ENCODE measurements at places on chromosomes 16 and 17.

DNA sequence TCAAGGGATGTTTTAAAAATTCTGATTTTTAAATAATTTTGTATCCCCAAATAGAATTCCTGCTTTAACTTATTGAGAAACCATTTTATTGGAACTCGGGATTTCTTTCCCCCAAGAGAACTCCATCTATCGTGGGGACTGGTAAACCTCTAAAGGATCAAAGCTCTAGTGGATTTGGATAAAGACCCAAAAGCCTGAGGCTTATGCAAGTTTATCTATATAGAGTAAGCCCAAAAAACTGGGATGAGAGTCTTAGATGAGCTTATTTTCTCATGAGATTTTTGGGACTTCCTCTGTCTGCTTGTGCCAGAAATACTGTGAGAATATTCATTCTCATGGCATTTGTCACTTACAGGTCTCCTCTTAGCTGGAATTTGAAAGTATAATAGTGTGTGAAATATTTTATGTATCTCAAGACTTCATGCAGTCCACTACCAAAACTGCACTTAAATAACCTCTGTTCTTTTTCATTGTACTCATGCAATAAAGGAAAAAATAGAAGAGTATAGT is 333.1 kb downstream of the BCAS3 start:
- DNase-seq = no peak

- peak; percentile 21 for DNase-seq
These were observed 31.4 kb upstream of the PMFBP1 start for GRCh38 chr16:72203401-72203800.

GRCh38 chr17:81911277-81911961 is at the start of gene PCYT2:
Gene PCYT2, minus strand, starts transcription at chr17:81911399. Its CDS starts 44 bp downstream, at chr17:81911355.
- peak; percentile 98 for DNase-seq

DNA sequence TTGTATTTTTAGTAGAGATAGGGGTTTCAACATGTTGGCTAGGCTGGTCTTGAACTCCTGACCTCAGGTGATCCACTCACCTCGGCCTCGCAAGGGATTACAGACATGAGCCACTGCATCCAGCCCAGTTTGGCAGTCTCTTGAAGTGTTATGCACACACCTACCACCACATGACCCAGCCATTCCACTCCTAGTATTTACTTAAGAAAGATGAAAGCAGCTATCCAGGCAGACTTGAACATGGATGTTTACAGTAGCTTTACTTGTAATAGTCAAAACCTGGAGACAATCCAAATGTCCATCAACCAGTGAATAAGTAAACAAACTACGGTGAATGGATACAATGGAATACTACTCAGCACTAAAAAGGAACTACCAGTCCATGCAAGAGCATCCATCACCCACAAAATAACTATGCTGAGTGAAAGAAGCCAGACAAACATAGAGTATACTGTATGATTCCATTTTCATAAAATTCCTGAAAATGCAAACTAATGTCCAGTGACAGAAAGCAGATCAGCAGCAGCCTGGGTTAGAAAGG is 37.8 kb upstream of the RASD1 start:
- no peak for DNase-seq

GRCh38 chr17:20026960-20027359 is 17.8 kb downstream of the SPECC1 start:
- DNase-seq = no peak

Measured in OCI-LY7 (cell line).